ENCODE measurements at places on chromosomes 5 and 9.

DNA sequence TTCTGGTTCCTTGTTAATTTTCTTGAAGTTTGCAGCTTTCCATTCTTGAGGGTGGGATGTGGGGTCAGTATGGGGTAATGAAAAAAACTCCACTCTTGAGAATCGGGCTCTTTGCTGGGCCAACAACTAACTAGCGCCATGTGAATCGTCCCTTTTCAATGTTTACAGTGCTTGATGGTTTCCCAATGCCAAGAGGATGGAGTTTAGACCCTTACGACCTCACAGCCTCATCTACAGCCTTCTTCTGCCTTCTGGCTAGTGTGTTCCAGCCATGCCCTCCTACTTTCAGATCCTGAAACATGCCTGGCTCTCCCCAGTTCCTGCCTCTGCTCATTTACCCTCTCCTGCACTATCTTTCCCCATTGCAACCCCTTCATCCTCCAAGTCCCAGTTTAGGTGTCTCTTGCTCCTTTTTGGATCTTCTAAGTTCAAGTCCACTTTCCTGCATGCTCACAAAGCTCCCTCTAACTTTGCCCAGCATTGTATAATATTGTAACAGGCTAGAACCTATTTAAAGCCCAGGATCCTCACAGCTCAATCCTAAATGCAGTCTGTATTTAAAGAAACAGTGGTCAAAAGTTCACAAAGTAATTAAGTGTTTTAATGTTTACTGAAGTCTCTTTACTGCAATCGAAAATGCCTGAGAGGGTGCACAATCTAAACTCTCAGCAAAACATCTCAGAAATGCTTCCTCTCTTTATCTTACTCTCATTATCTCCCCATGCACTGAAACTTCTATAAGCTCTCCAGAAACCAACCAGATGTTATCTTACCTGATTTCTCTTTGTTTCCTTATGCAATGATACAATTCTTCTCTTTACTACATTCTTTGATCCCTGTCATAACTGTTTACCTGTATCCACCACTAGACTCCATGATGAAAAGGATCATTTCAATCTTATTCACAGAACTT is 20.6 kb upstream of the CAST start:
- no peak for DNase-seq

- no peak for DNase-seq
These were observed 64.0 kb downstream of the DEPDC1B start for GRCh38 chr5:60636001-60636400.

- no peak for DNase-seq
These were observed 1163.6 kb downstream of the CDH12 start for GRCh38 chr5:21689587-21689986.

DNA sequence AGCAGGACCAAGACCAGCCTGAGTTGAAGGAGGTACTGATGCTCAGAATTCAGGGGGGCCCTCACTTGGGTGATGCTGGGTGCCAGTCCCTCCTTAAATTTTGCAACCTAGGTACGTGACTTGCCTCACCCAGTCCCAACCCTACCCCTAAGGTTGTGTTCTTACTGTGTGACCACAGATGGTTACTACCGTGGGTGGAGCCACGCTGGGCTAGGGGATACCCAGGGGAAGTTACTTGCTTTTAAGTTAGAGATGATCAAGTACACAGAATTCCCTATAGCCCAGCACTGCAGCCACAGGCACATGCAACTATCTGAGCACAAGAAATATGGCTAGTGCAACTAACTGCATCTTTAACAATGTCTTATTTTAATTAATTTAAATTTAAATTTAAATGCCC is 32.9 kb downstream of the NXNL2 start:
- no peak for DNase-seq

DNA sequence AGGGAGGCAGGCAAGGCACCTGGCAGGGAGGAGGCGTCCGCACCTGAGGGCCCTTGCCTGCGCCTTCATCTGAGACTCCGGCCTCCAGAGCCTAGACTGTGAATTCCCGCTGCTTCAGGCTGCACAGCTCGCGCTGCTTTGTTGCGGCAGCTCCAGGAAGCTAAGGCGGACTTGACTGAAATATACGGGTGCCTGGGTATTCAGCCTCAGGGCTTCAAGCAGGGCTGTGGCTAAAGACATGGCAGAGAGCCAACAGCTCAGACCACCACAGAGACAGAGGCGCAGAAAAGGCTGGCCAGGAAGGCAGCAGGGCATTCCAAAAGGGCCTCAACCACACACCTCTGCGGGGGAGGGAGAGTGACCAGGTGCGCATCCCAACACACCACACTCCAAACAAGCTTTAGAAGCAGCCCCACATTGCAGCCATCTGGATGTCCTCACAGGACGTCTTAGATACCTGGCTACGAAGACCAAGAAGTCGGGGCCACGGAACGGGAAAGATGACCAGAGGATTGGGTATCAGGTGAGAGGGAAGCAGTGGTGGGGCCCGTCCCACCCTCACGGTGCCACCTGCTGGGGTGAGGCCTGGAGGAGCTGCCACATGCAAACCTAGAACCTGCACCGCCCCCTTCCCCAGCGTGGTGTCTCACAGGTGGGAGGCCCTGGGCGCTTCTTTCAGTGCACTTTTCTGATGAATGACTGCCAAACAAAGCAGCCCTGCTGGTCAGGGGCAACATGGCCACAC is 1.7 kb upstream of the DPH7 start:
- DNase-seq = no peak

- DNase-seq = no peak
These were observed 11.6 kb downstream of the SKIC3 start for GRCh38 chr5:95543017-95543705.

DNA sequence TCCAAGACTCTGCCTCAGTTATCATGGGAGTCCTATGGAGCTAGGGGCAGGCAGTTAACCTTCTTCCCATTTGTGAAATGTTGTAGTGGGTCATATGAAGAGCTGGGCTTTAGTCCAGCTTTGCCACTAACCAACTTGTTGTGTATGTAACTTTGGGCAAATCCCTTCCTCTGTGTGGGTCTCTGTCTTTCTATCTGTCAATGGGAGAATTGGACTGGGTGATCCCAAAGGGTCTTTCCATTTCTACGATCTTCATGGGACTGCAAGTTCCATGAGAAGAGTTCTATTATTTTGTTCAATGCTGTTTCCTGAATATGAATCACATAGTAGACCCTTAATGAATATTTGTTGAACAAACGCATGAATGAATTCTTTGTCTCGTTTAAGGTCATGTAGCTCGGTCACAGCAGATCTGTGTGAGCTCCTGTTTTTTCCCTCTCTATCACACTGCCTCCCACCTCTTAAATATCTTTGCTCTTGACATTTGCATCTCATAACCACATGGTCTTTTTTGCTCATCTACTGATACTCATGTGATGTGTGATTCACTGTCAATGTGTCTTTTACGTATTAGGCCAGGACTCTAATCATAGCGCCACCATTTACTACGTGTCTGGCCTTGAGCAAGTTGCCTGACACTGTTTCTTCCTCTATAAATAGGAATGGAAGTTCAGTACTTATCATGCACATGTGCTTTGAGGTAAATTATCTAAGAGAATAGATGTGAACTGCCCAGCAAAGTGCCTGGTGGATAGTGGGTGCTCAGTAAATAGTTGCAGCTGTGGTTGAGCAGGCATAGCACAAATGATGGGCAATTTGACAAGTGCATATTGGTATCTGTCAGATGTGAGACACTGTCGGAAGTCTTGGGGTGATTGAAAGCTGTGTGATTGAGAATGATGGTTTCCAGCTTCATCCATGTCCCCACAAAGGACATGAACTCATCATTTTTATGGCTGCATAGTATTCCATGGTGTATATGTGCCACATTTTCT is 37.4 kb downstream of the PTTG1 start:
- no peak for DNase-seq

DNA sequence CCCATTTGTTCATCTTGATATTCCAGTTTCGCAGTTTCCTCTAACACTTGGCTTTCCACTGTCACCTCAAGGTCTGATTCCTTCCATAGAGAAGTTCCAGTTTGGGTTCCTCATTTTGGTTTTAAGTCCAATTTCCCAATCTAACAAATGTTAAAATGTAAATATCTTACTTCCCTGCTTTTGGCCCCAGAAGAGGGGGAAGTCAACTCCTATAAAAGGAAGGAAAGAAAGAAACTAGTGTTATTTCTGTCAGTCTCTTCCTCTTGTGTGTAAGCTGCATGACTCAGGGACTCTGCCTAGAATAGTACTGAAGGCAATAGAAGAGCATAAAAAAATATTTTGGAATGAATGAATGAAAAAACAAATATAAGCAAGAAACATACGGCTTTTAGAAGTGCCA is 127.5 kb upstream of the CCNG1 start:
- DNase-seq = no peak

- no peak for DNase-seq
These were observed 11.8 kb downstream of the SPARC start for GRCh38 chr5:151674626-151675610.

DNA sequence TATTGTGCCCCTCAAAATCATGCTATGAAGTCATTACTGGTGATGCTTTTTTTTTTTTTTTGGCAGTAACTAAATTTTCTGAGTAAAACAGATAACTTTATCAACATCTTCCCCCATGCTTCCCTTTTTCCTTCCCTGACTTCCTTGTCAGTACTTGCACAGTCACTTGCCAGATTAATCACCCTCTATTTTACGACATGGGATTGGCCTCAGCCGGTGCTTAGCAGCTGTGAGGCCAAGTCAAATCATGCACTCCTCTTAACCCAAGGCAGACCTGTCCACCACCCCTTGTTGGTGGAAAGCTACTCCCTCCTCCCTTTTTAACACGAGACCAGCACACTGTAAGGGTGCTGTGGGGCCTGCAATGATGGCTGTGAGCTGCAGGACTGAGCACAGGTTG is 118.0 kb upstream of the OTULINL start:
- no peak for DNase-seq

- no peak for DNase-seq
These were observed 1.6 kb upstream of the ANXA2R start for GRCh38 chr5:43041669-43042175.

- no peak for DNase-seq
These were observed 4.8 kb downstream of the LHX2 start for GRCh38 chr9:124016175-124017050.

GRCh38 chr5:16740066-16740810 is 123.4 kb upstream of the RETREG1 start:
- no peak for DNase-seq

DNA sequence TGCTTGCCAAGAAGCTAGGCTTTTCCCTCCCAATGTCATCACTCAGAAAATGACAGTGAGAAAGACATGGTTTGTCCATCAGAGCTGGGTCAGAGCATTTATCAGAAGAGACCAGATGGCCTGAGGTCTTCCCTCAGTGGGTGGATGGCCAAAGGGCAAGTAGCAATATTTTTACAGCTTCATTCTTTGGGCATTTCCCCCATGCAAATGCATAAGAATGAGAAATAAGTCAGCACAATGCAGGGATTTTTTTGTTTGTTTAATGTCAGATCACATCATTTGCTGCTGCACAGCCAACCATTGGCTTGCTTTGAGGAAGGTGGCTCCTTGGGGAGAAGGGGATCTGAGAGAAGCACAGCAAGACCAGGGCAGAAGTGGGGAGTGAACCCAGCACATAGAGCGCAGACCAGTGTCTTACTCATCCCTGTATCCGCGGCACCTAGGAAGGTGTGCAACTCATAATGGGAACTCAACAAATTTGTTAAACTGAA is 209.6 kb downstream of the SEMA6A start:
- no peak for DNase-seq

DNA sequence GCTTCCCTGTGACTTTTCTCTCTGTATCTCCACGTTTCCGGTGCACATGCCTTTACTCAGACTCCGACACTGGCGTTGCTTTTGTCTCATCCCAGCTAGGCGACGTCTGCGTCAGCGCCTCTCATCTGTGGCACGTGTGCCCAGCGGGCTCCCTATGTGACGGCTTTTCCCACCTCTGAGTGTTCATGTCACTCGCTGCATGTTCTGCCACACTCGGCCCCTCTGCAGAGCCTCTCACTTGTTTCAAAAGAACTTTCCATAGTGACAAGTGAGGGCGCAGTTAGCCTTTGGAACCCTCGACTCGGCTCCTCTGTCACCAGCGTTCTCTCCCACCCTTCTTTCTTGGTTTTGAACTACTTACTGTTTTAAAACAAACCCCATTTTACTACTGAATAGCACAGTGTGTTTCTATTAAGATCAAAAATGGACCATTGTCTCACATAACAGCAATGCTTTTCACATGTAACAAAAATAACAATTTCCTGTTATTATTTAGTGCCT is 113.4 kb upstream of the CACNA1B start:
- DNase-seq = no peak

- no peak for DNase-seq
These were observed 75.7 kb downstream of the PBX3 start for GRCh38 chr9:125822902-125823301.
